ENCODE measurements at places on chromosomes 4 and X. TPM values are rescaled to one million over a fixed set of nuclear protein-coding genes. Genes with fewer than 3 reads are reported as not detected.

DNA sequence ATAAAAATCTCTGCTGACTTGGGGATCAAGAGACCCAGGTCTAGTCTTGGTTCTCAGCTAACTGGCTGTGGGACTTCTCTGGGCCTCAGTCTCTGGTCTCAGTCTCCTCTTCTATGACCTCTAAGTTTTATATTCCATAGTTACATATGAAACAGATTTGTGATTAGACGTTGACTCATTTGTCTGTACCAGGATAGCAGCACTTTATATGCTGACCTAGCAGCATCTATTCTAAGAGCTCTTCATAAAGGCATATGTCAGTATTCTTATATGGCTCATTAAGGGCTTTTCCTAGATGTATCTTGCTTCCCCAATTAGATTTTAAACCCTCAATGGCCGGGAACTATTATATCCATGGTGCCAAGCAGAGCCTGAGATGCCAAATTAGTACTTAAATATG is 12.7 kb downstream of the GRPR start:
- no peak for ATAC-seq

DNA sequence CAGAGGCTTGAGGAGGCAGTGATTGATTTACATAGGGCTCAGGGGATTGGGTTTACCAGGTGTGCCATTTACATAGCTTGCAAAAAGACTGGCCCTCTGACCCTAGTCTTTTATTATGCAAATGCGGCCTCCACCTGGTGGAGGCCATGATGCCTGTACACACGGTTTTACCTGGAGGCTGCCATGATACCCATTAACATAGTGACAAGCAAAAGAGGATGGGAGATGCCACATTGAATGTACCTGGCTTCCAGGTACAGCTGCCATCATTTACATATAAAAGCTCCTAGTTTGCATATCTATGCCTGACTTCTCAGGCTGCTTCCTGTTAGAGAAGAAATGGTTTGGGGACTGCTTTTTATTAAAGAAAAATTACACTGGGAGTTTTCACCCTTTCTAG is 72.0 kb downstream of the NEXMIF start:
- ATAC-seq = no peak

The ABHD18 gene
- total RNA-seq = 7.1 TPM

GRCh38 chr4:134337574-134337973 is 136.0 kb upstream of the PABPC4L start:
- no peak for ATAC-seq

The RS1 gene
- total RNA-seq = not detected
